ENCODE measurements at places on chromosomes 7 and 10.
A peak's percentile ranks its signal among the peaks of the same experiment; 100 is the strongest.

DNA sequence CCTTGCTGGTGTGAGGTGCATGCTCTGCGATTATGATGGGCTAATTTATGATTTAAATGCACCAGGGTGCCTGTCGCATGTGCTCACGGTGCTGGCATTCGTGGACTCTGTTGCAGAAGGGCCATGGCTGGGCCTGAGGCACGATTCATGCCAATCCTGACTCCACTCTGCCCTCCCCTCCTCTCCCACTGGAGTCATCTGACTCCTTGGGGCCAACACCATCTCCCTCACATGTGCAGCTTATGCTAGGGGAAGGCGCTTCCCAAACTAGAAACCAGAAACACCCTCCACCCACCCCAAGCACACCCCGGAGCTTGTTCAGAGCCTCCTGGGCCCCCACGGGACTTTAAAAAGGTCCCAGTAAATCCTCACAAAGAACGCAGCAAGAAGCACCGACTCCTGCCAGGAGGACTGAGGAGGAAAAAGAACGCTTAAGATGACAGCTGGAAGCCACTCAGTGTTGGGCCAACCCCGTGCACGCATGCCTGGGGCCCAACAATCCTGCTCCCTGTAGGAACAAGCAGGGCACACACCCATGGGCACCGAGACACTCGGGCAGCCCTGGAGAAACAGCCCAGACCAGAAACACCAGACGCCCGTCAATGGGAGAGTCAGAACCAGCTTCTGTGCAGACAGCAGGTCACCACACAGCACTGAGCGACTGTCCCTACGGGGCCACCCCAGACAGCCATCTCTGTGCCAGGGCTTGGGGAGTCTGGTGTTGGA is 14.1 kb downstream of the BRI3 start:
- DNase-seq, result no peak

- peak; percentile 27 for DNase-seq
Observed at GRCh38 chr10:93821051-93821772, 63.5 kb downstream of the LGI1 start.

DNA sequence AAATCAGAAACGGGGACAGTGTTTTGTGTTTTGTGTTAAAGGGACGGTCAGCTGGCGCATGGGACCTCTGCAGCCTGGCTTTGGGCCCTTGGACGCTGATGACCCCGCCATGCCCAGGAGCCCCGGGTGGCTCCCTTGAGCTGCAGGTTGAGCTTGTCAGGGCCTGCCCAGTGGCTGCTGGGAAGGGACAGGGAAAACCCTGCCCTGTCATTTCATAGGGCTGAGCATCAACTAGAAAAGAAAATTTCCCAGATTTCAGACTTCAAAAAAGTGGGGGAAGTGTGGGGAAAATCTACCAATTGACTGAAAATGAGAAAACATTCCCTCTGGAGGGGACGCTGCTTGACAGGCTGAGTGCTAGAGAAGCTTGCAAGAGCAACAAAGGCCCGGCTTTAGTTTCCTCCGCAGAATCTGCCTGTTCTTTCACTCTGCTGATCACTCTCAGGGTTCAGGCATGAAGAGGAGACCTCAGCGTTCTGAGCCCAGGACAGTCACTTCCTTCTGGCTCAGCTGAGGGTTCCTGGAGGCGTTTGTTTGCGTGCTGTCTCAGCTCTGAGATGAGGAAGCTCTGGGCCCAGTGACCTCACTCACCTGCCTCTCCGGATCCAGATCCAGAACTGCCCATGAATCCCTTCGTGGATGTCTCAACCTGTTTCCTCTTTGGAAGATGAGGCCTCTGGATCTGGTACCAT is 18.6 kb upstream of the DNAJB6 start:
- DNase-seq, result no peak

DNA sequence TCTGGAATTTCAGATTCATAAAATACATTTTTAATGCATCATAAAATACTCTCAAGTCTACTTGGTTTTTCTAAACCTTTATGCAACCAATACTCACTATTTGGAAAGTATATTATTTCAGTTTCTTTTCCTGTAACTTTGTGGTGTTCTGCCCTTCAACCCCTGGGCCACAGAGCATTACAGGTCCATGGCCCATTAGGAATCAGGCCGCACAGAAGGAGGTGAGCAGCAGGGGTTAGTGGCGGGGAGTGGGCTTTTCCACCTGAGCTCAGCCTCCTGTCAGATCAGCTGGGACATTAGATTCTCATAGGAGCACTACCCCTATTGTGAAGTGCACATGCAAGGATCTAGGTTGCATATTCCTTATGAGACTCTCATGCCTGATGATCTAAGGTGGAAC is 9.7 kb downstream of the SNX13 start:
- no peak for DNase-seq

- DNase-seq, result no peak
Observed at GRCh38 chr7:115941703-115942268, 88.8 kb downstream of the TFEC start.

DNA sequence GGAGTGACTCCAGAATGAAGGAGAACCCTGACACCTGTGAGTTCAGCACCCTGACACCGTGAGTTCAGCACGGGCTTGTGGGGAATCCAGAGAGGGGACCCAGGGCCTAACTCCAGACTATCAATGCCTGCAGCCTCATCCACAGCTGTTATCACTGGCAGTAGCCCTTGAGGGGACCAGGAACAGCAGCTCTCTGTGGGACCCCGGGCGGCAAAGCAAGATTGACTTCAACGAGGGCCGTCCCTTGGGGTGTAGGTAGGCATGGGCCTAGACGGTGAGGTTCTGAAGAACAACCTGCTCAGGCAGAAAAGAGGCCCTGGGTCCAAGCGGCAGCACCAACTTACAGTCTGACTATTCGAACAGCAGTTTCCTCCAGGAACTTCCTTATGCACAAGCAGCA is 8.9 kb downstream of the GRID1 start:
- DNase-seq, result no peak

GRCh38 chr7:159105832-159106811 is 38.5 kb downstream of the VIPR2 start:
- DNase-seq, result no peak

- DNase-seq, result no peak
Observed at GRCh38 chr10:110751850-110752249, 107.7 kb downstream of the RBM20 start.

DNA sequence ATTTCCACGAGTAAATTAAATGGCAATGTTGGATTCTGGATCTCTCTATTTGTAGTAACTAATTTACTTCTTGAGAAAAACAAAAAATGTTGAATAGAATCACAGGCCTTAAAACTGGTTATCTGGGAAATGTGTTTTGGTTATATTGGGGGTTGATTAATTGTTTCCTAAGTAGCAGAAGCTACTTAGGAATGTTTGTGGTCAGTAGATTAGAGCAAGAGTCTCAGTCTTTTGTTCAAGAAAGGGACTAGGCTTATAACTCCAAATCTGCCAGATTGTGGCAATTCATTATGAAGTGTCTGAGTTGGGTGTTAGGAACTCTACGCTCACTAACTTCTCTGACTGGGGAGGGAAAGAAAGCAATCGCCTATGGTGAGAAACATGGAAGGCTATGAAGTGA is 244.3 kb upstream of the PHYHIPL start:
- DNase-seq, result no peak

DNA sequence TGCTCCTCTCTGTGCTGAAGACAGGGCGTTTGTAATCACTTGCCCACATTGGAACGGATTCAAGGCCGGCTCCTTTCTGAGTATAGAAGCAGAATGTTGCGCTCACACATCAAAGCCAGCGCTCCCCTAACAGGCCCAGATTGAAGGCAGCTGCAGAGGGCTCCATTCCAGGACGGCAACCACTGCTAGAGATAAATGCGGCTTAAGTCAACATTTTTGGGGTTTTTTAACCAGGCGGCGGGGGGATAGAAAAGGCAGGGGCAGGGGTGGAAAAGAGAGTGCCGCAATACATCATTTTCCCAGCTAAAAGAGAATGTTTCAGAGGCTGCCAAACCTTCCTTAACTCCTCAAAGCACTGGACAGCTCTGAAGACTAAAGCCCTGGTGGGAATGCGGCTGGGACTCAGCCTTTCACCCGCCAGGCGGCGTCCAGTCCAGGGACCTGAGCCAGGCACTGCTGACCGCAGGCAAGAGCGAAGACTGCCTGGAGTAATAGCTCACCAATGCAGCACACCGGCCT is 189.6 kb downstream of the TNS3 start:
- no peak for DNase-seq

- DNase-seq, result no peak
Observed at GRCh38 chr10:124990671-124991625, 49.0 kb downstream of the ZRANB1 start.

DNA sequence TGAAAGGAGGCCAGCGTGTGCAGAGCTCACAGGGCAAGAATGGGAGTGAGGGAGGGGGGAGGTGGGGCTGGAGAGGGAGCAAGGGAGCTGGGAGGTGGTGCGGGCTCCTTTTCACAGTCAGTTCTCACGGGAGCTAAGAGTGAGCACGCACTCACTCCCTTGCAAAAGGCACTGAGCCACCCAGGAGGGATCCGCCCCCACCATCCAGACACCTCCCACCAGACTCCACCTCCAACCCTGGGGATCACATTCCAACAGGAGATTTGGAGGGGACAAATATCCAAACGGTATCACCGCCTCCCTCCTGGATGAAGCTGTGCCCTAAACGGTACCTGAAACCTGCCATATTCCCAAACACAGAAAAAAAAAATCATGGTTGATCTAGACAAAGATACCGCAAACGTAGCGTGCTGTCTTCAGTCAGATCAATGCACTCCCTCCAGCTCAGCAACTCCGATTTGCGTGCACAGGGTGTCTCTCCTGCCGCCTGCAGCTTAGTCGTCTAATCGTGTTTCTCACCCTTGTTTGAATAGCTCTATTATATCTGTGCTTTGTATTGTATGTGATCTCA is 20.3 kb upstream of the PRKAG2 start:
- DNase-seq, result no peak

GRCh38 chr10:124999433-125000365 is 57.8 kb downstream of the ZRANB1 start:
- DNase-seq, result no peak

- no peak for DNase-seq
Observed at GRCh38 chr7:157550300-157551275, 213.8 kb downstream of the DNAJB6 start.

- no peak for DNase-seq
Observed at GRCh38 chr10:2913474-2913873, 153.9 kb upstream of the PFKP start.

GRCh38 chr7:128364166-128364870 is 2.8 kb upstream of the PRRT4 start:
- DNase-seq, result no peak

- no peak for DNase-seq
Observed at GRCh38 chr10:113087165-113088029, 137.3 kb downstream of the TCF7L2 start.

GRCh38 chr7:28211006-28211405 is 30.4 kb upstream of the JAZF1 start:
- no peak for DNase-seq

Measured in NCI-H1105 treated with DMSO at 0.1 percent for 48 hours (cell line).